ENCODE measurements at places on chromosomes 7 and 10. TPM values are rescaled to one million over a fixed set of nuclear protein-coding genes. Genes with fewer than 3 reads are reported as not detected.

Gene CYP2C19
- total RNA-seq: 46.4 TPM

Gene EN2
- total RNA-seq: not detected

Gene MBL2
- total RNA-seq: 1.1 TPM

Gene OPN1SW
- not detected for total RNA-seq

Gene TMEM273
- total RNA-seq: 1.2 TPM

Gene SPDYE16
- 0.03 TPM for total RNA-seq

Measured in hepatocyte (in vitro differentiated cells).